ENCODE measurements at places on chromosomes 12 and 14.

- DNase-seq = no peak
Observed at GRCh38 chr12:54004063-54004840, 4.3 kb downstream of the HOXC9 start.

DNA sequence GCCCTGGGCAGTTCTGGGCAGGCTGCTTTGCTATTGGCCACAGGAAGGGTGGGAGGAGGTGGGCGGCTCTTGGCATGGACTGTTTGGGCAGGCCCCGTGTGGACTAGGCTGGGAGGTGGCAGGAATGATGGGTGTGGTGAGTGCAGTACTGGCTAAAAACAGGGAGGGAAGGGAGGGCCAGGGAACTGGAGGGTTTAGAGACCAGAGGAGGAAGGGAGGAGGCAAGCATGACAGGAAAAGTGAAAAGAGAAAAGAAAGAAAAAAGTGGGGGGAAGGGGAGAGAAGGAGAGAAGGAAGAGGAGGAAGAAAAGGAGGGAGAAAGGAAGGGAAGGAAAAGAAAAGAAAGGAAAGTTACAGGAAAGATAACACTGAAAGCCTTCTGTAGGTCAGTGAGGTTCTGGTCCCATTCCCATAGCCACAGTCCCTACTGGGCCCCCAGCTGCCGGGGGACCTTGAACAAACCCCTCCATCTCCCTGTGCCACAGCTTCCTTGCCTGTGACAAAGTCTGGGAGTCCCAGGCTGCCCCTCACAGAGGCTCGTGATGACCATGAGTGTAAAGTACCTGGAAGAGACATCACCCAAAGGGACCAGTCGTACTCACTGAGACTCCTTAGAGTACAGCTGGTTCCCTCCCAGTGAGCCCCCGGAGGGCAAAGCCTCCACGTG, 1.1 kb upstream of the C14orf132 start:
- DNase-seq = no peak

GRCh38 chr14:103186909-103187586, 63.8 kb downstream of the TNFAIP2 start:
- no peak for DNase-seq

DNA sequence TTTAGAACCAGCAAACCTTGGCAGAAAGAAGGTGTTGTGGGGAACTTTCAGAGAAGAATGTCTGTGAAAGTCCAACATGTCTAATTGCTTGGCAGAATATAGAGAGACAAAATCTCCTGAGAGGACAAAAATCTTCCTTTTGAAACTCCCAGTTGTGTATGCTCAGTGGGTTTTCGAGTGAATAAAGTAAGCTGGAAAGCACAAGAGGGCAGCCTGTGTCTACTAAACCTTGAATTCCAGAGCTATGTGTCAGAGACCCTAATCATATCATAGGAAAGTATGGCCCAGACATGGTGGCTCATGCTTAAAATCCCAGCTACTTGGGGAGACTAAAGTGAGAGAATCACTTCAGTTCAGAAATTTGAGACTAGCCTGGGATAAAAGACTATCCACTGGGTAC, 661.2 kb downstream of the SLC16A7 start:
- no peak for DNase-seq

- DNase-seq = no peak
Observed at GRCh38 chr12:6363330-6364043, 11.9 kb downstream of the SCNN1A start.

DNA sequence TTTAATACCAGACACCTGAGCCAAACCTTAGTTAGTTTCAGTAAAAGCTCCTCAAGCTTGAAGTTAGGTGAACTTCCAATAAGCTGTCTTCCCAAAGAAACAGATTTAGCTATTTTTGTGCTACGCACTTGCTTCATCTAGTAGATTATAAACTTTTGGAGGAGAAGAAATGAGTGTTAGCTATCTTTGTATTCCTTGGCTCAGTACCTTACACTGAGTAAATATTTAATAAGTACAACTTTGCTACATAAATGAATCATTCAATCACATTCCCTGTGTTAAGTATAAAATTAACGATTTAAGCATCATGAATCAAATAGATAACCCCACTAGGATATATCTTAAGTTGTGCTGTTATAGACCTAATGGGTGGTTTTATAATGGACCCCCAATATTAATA, 307.0 kb downstream of the PCNX1 start:
- no peak for DNase-seq

Measured in NCI-H510A treated with DMSO at 0.1 percent for 48 hours (cell line).